Adrenal gland (tissue), 19 donors: ENCODE measurements at places on chromosomes 16 and 17. TPM values are rescaled to one million over a fixed set of nuclear protein-coding genes. Genes with fewer than 3 reads are reported as not detected.
A peak's percentile ranks its signal among the peaks of the same experiment; 100 is the strongest.

GRCh38 chr16:29809850-29810698 lies 1.9 kb upstream of the PRRT2 start:
- H3K27ac ChIP-seq, result peak overlapping the region; percentile 97
- DNase-seq, result peak; percentile 66
- H3K36me3 ChIP-seq, result no peaks in the 10 kb centered on the region

- H3K27ac ChIP-seq, result no peak overlapping the region
- peaks cover 31% of the 10 kb centered on the region for H3K4me1 ChIP-seq
- no peaks in the 10 kb centered on the region for H3K27me3 ChIP-seq
- peak; percentile 46 for DNase-seq
- H3K36me3 ChIP-seq, result no peaks in the 10 kb centered on the region
- H3K4me3 ChIP-seq, result no peak overlapping the region
Measured at GRCh38 chr17:8188263-8188839, 1.6 kb downstream of the BORCS6 start.

MPP2 gene
- total RNA-seq, result 0.29 TPM

TMEM235 gene
- not detected for total RNA-seq

DNA sequence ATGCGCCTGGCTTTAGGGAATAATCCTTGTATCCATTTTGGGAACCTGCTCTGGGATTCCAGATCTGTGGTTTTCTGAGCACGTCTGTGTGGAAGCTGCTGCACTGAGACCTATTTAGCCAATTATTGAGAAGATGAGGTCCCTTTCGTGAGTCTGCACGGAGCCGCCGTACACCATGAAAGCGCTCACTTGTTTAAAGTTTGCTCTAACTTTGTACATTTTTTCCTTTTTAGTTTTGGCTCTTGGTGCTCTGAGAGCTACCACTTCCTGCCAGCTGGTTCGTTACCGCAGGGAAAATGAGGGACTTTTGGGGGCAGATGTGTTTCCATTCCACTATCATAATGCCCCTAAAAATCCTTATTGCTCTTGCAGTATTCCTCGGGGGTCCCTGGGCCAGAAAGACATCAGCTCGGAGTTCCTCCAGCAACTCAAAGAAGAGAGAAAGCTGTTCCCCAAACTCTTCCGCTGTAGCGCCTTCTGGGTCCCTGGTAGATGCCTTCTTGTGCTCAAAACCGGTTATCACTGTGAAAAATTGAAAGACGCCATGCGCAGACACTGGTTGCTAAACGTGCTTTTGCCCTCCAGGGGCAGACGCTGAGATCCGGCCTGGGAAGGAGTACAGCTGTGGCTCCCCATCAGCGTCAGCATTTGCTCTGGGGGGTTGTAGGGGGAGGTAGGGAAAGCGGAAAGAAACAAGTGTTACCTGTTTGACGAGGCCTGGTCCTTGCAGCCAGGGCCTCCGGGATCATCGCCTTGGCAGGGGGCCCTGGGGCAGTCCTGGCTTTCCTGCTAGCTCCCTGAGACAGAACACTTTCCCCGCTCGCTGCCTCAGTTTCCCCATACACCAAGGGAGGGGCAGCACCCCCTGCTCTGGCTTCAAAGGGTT lies 238.1 kb downstream of the MRTFB start:
- H3K4me1 ChIP-seq, result peaks cover 54% of the 10 kb centered on the region
- no peaks in the 10 kb centered on the region for H3K36me3 ChIP-seq
- no peak for DNase-seq
- H3K4me3 ChIP-seq, result no peak overlapping the region
- H3K27me3 ChIP-seq, result no peaks in the 10 kb centered on the region
- no peak overlapping the region for H3K27ac ChIP-seq

- no peak overlapping the region for H3K4me3 ChIP-seq
- H3K27me3 ChIP-seq, result no peaks in the 10 kb centered on the region
- DNase-seq, result no peak
- no peak overlapping the region for H3K27ac ChIP-seq
Measured at GRCh38 chr16:4070936-4071335, 45.3 kb downstream of the ADCY9 start.

SP6 gene
- total RNA-seq, result 0.06 TPM

TERB1 gene
- not detected for total RNA-seq

TMEM220 gene
- total RNA-seq, result 10.7 TPM
